ENCODE measurements at places on chromosomes 1 and 21.

DNA sequence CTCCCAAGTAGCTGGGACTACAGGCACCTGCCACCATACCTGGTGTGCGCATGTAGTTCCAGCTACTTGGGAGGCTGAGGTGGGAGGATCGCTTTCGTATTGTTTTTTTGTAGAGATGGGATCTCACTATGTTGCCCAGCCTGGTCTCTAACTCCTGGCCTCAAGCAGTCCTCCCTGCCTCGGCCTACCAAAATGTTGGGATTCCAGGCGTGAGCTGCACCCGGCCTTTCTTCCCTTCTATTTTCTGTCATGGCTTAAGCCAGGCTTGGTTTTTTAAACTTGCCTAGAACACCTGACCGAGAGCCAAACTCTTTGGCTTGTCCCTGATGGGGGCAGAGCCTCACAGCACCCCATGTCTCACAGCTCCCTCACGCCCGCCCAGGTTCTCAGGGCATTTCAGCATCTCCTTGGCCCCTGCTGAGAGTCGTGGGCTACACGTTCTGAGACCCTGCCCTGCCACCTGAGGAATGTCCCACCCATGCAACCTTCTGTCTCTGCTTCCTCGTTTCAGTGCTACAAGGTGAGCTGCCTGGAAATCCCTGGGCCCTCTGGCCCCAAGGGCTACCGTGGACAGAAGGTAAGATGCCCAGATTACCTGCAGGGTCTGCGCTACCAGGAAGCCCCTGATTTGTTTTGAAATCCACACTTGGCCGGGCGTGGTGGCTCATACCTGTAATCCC lies 15.7 kb downstream of the COL6A2 start:
- peak; percentile 9 for DNase-seq

DNA sequence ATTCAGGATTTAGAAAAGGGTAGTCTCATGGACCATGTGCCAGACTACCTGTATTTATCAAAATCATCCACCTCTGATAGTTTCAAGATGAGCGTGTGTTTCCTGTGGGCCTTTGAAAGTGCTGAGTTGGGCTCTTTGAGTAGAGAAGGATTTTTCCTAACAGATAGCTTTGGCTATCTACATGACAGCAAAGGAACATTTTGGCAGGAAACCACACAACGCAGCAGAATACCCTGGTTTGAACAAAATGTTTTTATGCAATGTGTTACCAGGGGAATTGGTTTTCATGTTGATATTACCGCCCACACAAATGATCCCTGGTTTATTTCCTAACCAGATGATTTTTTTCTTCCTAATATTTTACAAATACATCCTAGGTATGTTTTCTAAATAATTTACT lies 431.4 kb downstream of the NEGR1 start:
- DNase-seq, result no peak

- DNase-seq, result no peak
Observed at GRCh38 chr1:207453710-207454045, 450 bp upstream of the CR2 start.

GRCh38 chr21:40254540-40255465 lies 387.6 kb downstream of the PCP4 start:
- no peak for DNase-seq
